AG10803 (cell line): ENCODE measurements at places on chromosomes 11 and 22.

GRCh38 chr11:26623076-26623659 lies 51.1 kb upstream of the MUC15 start:
- DNase-seq = peak; percentile 1

DNA sequence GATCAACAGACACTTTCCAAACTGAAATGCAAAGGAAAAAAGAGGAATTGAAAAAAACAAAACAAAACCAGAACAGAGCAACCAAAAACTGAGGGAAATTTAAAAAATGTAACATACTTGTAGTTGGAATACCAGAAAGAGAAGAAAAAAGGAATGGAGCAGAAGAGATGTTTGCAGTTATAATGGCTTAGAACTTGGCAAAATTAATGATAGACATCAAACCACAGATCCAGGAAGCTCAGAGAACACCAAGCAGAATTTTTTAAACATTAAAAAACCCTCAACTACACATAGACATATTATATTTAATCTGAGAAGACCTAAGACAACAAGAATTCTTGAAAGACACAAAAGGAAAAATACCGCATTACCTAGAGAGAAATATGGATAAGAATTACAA lies 46.1 kb downstream of the ASCL2 start:
- DNase-seq = no peak

DNA sequence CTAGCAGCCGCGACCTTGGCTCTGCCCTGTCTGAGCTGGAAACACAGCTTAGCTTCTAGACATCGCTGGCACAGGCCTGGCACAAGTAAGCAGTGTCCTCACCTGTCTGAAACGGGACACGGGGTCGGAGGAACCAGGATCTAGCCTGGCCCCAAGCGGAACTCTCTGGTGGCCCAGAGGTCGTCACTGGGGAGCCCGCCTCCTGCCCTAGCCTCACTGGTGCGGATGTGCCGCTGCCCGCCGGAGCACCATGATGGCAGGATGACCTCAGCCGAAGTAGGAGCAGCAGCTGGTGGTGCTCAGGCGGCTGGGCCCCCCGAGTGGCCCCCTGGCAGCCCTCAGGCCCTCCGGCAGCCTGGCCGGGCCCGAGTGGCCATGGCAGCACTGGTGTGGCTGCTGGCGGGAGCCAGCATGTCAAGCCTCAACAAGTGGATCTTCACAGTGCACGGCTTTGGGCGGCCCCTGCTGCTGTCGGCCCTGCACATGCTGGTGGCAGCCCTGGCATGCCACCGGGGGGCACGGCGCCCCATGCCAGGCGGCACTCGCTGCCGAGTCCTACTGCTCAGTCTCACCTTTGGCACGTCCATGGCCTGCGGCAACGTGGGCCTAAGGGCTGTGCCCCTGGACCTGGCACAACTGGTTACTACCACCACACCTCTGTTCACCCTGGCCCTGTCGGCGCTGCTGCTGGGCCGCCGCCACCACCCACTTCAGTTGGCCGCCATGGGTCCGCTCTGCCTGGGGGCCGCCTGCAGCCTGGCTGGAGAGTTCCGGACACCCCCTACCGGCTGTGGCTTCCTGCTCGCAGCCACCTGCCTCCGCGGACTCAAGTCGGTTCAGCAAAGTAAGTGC lies 871 bp downstream of the SLC35E4 start:
- peak; percentile 15 for DNase-seq

DNA sequence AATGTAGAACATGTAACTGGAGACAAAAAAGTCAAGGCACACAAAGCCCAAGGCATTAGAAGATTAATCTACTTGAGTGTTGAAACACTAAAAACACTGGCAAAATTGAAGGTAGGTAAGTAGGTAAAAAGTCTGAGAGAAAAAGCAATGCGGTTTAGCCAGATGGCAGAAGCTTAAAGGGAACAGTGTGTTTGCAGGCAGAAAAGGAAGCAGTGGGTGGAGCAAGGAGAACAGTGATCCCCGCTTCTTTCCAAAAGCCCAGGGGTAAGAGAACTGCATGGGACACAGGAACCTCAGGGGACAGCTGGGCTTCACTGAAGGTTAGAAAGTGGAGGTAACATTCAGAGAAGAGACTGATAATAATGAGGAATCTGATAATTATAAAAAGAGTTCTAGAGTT lies 16.0 kb downstream of the MRE11 start:
- DNase-seq = no peak

- DNase-seq = no peak
Measured at GRCh38 chr11:66743271-66743968, 14.4 kb upstream of the SPTBN2 start.

GRCh38 chr11:106278391-106278790 lies 200.9 kb downstream of the AASDHPPT start:
- DNase-seq = peak; percentile 69

- DNase-seq = peak; percentile 94
Measured at GRCh38 chr11:120400564-120401364, 64.6 kb downstream of the ARHGEF12 start.

DNA sequence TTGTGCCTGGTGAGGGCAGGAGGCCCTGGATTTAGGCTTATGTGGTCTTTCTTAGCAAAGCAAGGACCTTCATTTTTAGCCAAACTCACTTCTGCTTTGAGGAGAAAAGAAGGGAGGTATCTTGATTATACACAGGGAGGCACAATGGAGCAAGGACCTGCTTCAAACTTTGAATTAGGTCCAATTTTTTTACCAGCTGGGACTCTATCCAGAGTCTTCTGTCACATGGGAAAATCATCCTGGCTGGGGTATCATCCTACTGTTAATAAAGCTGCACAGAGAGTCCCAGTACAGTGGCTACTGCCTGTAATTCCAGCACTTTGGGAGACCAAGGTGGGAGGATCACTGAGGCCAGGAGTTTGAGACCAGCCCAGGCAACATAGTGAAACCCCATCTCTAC lies 87.8 kb downstream of the CWC15 start:
- peak; percentile 15 for DNase-seq

DNA sequence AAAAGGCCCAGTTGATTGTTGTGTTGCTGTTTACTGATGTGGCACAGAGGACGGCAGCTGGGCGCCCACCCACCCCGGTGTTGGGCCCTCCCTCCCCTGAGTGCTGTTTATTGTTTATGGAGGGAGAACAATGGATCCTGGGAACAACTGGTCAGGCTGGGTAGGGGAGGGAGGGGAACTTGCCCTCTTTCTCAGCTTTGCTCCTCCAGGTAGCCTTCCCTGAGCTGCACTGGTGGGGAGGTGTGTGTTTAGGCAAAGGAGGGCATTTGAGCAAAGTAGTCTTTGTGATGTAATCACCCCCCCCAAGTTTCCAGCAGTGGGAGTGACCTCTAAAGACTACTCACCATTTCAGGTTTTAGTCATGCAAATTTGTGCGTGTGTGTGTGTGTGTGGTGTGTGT lies 1035.3 kb downstream of the NTM start:
- no peak for DNase-seq

DNA sequence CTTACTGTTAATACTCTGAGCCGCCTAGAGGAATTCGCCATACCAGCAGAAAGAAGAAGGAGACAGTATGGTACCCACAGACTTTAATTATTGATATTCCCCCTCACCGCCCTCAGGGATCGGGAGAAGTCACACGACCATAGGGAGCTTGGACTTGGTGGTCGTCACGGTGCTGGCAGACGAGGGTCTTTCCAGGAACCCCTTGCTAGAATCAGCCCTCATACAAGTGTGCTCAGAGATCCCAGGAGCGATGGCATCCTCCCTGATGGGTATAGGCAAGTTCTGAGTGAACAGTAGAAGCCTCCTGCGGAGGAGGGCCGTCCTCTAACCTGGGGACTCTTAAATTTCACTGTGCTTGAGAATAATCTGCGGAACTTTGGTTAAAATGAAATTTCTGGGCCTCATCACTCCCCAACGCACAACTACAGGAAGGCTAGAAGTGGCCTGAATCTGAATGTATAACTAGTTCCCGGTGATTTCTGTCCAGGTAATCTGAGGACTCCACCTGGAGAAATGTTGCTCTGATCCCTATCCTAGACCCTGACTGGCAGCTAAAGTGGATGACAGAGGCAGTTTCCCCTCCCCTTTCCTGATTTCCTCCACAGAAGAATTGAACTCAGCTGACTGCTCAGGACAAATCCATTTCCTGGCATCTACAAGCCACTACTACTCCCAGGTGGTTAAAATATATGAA lies 4.5 kb downstream of the VSIG2 start:
- no peak for DNase-seq

DNA sequence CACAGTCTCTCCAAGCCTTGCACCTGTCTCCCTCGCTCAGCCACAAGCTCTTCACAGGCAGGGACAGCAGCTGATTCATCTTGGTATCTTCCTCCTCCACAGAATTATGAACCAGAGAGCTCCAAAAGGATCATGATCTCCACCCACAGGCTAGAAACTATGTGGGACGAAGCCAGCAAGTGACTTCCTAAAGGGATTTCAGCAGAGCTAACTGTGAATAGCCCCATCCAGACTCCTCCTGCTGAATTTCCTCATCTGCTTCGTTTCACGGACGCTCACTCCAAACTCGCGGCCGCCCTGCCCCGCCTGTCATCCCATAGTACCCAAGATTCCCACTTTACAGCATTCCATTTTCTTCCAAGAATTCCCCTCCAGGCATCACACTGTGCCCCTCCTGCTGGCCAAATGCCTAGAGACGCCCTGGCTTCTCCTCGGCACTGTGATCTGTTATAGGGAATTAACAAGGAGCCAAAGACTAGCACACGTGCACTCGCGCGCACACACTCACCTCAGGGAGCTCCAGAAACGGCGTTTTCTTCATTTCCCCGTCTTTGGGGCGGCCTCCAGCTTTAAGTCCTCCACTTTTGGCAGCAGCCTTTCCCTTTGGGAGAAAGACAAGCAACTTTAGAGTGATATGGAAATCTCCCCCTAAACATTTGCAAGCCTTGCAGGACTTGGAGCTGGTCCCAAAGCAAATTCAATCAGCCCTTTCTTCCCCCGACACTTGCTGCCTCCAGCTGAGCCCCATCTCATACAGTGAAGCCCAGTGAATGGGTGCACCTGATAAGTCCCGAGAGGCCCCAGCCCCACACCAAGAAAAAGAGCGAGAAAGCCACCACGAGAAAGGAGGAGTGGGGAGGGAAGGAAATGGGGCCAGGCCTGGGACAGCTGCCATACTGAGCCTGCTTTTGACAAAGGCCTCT lies 35.5 kb downstream of the SPATA19 start:
- no peak for DNase-seq

GRCh38 chr22:26135806-26136205 lies 33.5 kb upstream of the SEZ6L start:
- DNase-seq = no peak

DNA sequence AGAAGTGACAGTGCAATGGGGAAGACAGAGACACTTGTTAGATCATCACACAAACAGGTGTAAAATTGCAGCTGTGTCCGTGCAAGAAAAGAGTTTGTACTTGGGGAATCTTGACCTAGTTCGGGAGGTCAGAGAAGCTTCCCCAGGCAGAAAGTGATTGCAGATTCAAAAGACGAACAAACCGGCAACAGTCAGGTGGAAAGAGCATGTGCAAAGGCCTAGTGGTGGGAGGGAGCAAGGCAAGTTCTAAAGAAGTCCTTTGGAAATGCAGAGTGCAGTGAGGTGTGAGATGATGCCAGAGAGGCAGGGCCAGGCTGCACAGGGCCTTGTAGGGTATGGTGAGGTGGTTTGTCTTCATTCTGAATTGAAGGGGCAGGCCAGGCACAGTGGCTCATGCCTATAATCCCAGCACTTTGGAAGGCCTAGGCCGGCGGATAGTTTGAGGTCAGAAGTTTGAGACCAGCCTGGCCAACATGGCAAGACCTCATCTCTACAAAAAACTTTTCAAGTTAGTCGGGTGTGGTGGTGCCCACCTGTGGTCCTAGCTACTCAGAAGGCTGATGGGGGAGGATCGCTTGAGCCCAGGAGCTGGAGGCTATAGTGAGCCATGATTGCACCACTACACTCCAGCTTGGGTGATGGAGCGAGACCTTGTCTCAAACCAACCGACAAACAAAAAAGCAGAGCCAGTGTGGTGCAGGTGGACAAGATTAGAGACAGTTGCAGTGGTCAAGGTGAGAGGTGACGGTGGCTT lies 1.9 kb upstream of the ESS2 start:
- no peak for DNase-seq

DNA sequence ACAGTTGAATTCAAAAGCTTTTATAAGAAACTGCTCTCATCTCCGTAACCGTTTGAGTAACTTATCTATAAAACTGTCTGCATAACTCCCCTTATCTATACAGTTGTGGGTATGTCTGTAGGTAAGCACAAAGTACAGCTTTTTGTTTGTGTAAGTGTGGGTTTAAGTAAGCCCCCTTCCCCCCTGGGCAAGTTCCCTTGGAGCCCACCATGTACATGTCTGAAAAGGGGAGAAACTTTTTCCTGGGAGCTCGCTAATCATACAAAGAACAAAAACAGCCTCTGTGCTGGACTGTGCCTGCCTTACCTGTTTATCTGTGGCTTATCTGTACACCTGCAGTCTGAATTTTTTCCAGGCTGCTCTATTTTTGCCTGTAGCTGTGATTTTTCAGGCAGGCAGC lies 36.3 kb upstream of the TMEM45B start:
- no peak for DNase-seq

GRCh38 chr22:28962042-28962554 lies 78.7 kb downstream of the ZNRF3 start:
- no peak for DNase-seq

DNA sequence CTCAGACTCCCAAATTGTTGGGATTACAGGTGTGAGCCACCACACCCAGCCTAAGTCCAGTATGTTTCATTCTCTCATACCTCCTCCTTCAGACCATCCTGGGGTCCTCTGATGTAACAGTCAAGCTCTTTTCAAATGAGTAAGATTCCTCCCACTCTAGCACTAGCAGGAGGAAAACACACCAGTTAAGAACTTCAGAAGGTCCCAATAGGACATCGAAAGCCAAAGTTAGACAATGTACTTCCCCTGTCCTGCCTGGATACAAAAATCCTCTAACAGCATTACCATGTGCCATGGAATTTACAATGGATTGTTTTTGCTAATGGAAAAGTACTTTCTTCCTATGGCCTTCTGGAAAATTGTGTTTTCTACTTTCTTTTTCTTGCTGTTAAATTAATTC lies 67.1 kb downstream of the CCDC34 start:
- DNase-seq = no peak

DNA sequence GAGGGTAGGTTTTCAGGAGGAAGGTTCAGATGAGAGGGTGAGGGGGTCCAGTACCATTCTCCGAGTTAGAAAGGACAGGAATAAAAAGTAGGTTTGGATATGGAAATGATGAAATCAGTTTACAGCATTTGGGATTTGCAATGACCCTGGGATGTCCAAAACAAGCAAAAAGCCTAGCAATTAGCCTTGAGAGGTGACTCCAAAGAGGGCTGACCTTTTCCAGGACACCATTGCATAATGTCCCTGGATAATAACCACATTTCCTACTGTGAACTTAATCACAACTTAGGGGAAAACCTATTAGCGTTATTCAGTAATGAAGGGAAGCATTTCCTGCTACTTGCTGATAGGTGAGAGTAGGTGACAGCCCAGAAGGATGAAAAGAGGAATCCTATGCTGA lies 101.4 kb upstream of the ARHGAP42 start:
- no peak for DNase-seq

- no peak for DNase-seq
Measured at GRCh38 chr11:116062490-116063171, 558.4 kb upstream of the CADM1 start.

GRCh38 chr11:8233691-8234424 lies 29.8 kb downstream of the LMO1 start:
- DNase-seq = peak; percentile 12
